ENCODE measurements at places on chromosomes 3 and 15. TPM values are rescaled to one million over a fixed set of nuclear protein-coding genes. Genes with fewer than 3 reads are reported as not detected.

MAP2K5 gene
- 14.0 TPM for total RNA-seq

CCDC13 gene
- 0.82 TPM for total RNA-seq

PLA1A gene
- 0.75 TPM for total RNA-seq

P3H2 gene
- total RNA-seq, result 37.9 TPM

DZIP1L gene
- total RNA-seq, result 1.6 TPM

All from Caco-2 (cell line).